ENCODE measurements at places on chromosomes 3 and 15.
A peak's percentile ranks its signal among the peaks of the same experiment; 100 is the strongest.

DNA sequence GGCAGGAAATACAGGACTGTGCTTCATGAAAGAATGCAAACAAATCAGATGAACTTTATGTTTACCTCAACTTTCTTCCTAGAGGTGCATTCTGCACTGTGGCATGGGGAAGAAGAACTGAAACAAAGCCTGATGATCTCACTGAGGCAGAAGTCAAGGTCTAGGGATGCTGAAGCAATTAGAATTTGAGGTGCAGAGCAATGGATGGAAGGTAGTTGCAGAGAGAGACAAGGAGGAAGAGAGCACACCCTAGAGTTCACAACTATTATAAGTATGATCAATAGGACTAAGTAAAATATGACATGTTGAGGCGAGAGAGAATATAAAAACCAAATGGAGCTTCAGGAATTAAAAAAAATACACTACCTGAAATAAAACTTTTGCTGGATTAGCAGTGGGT is 420.1 kb downstream of the EDEM1 start:
- DNase-seq, result no peak

DNA sequence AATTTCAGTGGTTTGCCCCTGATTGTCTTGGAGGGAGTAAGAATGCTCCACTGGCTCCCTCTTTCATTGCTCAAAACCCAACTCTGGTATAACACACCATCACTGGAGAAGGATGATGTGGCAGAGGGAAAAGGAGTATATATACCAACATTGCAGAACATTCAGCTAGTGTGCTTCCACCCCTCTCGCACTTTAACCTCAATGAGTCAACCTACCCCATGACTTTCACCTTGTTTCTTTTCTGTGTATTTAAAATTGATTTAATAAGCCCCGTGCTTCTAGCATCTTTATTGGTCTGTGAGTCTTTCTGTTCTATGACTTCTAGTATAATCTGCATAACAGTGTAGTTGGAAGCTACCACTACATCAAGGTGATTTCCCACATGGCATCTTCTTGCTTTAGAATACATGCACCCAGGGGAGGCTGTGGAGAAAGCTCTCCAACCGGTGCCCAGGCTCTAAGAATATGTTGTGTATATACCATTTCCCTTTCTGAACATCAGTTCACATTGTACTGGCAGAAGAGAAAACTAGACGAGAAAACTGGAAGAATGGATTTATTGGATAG is 595.1 kb upstream of the TGFBR2 start:
- DNase-seq, result no peak

- no peak for DNase-seq
Observed at GRCh38 chr3:57960174-57960505, 48.1 kb upstream of the FLNB start.

GRCh38 chr3:17292556-17292955 is 407.8 kb downstream of the PLCL2 start:
- no peak for DNase-seq

DNA sequence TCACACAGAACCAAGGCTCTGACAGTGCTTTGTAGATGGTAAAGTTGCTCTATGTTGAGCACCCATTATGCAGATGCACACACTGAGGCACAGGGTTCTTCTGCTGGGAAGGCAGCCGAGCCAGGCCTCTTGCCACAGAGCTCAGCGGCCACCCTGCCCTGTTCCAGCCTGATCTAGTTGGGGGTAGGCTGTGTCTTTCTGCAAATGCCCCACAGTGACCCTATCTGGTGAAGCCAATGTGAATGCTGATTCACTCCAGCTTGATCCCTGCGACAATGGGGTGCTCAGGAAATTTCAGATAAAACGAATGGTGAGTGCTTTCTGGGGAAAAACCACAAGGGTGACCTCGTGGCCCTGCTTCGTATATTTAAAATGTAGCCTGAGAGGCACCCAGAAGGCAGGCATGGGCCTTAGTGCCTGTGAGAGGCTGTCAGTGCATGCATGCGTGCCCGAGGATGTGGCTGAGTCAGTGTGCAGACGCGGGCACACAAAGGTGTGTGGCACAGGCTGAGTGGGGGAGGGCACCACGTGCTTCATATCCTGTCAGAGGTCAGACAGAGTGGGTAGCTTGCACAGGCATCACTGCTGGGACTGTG is 85.7 kb downstream of the ATP2B2 start:
- no peak for DNase-seq

DNA sequence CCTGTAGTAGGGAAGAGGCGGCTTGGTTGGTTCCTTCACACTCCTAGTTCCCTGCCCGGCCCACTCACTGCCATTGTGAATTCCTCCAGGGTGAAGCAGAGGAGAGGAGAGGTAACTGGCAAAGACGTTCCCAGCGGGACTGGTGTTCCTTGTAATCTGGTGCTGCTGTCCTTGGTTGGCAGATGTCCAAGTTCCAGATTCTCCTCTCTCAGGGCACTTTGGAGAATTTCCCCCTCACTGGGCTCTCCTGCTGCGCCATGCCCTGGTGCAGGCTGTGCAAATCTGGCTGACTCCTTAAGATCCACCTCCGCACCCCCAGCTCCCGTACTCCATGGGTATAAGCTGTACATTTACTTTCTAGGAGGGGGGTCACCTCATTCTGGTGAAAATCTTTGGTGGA is 37.3 kb downstream of the THSD4 start:
- no peak for DNase-seq

DNA sequence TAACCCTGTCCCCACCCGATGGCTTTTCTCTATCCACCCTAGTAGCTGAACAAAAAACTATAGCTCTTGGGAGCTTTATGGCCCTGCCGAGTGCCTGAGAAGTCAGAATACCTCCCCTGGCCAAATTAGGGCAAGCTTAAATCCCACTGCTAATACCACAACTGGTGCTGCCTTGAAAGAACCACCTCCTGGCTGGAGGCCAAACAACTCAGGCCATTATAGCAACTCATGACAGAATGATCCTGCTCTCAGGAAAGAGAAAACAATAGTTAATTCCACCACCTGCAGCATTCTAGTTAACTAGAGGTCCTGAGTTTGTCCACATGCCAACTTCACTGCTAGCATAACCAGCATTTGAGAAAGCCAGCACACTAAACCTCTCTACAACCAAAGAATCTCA is 123.2 kb downstream of the RTP4 start:
- no peak for DNase-seq

DNA sequence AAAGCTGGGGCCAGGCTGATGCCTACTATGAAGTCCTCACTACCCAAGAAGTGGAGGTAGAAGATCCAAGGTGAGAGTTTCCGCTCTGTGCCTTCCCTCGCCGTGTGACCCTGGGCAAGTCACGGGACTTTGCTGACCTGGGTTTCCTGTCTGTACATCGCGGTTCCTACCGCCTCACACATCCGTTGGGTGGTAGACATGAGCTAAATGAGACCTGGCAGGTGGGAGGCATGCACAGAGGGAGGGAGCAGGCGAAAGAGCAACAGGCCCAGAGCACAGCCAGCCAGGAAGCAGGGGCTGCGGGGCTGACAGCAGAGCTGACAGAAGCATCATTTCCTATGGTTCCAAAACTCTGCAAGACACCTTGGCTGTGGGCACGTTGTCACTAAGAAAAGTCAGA is 157.3 kb upstream of the BHLHE40 start:
- no peak for DNase-seq

- DNase-seq, result no peak
Observed at GRCh38 chr15:29182590-29182989, 87.0 kb downstream of the NSMCE3 start.

GRCh38 chr15:32873284-32874114 is 155.7 kb downstream of the GREM1 start:
- no peak for DNase-seq

- DNase-seq, result peak; percentile 88
Observed at GRCh38 chr3:43690400-43691119, at the start of gene ABHD5. Gene ABHD5, plus strand, starts transcription at chr3:43690938. Its CDS starts 55 bp downstream, at chr3:43690993.

GRCh38 chr3:133661454-133662277 is at the start of gene TOPBP1:
Gene TOPBP1, minus strand, starts transcription at chr3:133661941. Its CDS starts 814 bp downstream, at chr3:133661127.
- DNase-seq, result peak; percentile 91

DNA sequence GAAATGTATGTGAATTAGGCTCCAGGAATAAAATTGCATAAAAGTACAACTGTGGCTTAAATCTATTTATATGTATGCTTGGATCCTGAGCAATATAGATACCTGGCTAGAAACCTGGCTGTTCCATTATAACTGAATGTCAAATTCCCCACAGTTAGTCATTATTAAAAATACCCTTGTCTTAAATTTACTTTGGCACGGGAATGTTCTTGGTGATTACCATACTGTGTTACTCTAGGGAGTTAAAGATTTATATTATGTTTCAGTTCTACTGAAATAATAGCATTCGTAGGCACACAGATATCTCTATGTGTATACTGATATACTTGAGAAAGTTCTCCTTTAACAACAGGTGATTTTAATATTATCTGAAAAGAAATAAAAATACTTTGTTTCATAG is 394.1 kb downstream of the PTPRG start:
- no peak for DNase-seq

- peak; percentile 10 for DNase-seq
Observed at GRCh38 chr3:76403556-76403955, 618.2 kb upstream of the ZNF717 start.

DNA sequence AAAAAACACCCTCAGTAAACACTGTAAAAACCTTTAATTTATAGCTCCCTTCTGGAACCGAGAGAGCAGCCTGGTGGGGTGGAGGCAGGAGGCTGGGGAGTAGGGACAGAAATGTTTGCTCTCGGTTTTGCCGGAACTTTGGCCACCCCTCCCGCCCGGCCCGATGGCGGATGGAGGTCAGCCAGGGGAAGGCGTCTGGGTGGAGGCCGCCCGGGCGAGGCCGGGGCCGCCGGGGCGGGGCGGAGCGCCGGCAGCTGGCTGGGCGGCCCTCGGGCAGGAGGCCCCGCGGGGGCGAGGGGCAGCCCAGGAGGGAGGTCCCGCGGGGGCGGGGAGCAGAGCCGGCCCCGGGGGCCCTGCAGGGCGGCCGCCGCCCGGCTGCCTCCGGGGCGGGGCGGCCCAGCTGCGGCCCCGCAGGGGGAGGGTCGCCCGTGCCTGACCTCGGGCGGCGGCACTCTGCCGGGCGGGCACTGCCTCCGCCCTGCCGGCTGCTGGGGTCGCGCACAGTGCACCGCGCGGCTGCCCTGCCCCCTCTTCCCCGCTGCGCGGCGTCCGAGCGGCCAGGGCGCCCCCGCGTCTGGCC is 829 bp upstream of the SKIL start:
- DNase-seq, result peak; percentile 84

GRCh38 chr3:12750223-12750622 is 8.8 kb downstream of the TMEM40 start:
- peak; percentile 62 for DNase-seq

DNA sequence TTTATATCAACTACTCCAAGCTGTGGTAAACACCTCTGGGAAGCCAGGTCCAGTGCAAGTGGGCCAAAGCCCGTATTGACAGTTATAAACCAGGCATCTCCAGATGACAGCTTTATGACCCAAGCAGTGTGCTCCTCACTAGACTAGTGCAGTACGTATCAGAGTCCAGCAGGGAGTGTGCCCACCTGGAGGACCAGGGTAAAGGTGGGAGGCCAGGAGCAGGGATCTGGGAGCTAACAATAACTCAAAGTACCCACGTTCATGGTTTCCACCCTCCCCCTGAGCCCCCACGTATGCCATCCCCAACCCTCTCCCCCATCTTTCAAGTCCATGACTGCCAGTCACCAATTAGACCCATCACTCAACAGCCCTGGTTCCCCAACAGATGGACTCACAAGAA is 27.0 kb upstream of the ALDH1A3 start:
- no peak for DNase-seq

- no peak for DNase-seq
Observed at GRCh38 chr3:111954228-111954990, 24.4 kb upstream of the ABHD10 start.

DNA sequence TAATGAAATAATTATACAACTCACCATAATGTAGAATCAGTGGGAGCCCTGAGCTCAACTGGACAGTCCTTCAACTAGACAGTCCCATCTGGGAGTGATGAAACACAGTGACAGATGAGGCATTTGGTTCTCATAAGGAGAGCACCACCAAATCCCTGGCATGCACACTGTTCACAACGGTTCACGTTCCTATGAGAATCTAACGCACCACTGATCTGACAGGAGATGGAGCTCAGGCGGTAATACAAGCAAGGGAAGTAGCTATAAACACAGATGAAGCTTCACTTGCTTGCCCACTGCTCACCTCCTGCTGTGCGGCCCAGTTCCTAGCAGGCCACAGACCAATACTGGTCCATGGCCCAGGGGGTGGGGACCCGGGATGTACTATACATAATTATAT is 17.0 kb downstream of the PRKAR2A start:
- no peak for DNase-seq

- no peak for DNase-seq
Observed at GRCh38 chr3:146134348-146135117, 26.5 kb downstream of the PLOD2 start.

DNA sequence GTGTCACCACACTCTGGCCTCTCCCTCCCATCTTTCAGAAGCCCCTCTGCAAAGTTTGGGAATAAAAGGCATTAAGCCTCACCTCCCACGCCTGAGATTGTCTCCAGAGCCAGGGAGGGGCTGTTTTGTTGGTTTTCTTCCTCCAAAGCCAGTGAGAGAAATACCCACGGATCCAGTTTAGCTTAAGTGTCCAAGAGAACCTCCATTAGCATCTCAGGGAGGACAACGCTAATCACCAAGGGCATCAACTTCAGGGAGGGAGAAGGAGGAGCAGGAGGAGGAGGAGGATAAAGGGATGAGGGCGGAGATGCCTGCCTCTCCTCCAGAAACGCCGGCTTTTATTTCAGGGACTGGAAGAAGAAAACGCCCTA is 101.6 kb downstream of the SRGAP3 start:
- no peak for DNase-seq

- DNase-seq, result no peak
Observed at GRCh38 chr3:127825756-127826155, 3.4 kb upstream of the MGLL start.

- no peak for DNase-seq
Observed at GRCh38 chr3:50644561-50644960, 27.6 kb downstream of the MAPKAPK3 start.

- DNase-seq, result no peak
Observed at GRCh38 chr3:187739561-187740332, 5.5 kb downstream of the BCL6 start.

DNA sequence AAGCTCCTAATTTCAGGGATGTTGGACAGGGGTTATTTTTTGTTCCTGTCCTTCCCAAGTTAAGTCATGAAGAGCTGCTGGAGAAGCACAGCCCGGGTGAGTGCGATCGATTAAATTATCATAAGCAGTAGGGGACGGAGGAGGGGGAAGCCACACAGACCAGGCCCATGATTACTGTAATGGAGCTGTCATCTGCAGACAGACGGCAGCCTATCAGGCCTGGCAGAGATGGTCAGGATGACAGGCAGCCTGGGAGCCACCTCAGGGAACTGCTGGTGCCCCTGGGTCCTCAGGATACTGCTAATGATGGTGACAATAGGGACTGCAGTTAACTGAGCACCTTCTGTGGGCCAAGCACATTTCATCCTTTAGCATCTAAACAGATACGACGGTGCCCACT is 147.7 kb downstream of the RAB11A start:
- DNase-seq, result no peak

DNA sequence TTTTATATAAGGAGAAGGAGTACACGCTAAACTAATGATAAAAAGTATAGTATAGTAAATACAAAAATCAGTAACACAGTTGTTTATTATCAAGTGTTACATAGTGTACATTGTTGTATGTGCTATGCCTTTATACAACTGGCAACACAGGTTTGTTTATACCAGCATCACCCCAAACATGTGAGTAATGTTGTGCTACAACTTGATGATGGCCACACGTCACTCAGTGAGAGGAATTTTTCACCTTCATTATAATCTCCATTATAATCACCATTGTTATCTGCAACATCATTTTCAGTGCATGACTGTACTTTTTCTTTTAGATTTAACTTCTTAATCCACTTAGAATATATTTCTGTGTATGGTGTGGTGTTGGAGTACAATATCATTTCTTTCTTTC is 204.0 kb upstream of the CTNNB1 start:
- DNase-seq, result no peak

GRCh38 chr3:116356056-116356455 is 89.2 kb downstream of the LSAMP start:
- no peak for DNase-seq
